Activated naive CD4-positive, alpha-beta T cell treated with anti-CD3 and anti-CD28 coated beads for 36 hours (primary cell): ENCODE measurements at places on chromosomes 5 and 9.
A peak's percentile ranks its signal among the peaks of the same experiment; 100 is the strongest.

DNA sequence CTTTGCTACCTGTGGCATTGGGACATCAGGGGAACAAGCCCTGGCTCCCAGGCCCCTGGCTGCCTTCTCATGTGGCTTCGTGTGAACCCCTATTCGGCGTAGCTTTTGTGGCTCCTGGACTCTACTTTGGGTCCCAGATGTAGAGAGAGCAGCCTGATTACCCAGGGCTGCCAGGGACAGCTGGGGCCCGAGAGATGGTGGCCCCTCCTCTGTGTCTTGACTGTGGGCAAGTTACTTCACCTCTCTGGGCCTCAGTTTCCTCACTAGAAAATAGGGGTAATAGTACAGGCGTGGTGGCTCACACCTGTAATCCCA lies 2.0 kb downstream of the PKN3 start:
- DNase-seq: no peak

DNA sequence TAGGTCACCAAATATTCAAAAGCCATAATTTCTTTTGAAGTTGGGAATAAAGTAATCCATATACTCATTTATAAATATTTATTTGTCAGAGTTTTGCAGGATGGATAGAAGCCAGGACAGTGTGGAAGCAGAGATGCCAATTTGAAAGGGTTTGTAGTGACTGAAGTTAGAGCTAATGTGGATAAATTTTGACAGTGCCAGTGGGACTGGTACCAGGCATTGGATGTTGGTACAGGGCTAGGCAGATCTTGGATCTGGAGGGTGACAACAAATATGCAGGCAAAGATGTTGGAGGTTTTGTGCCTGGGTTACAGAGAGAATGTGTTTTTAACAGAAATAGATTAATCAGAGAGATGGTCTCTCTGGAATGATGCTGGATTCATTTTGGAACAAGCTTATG lies 135.6 kb downstream of the DMRTA1 start:
- DNase-seq: no peak

GRCh38 chr5:9761706-9762105 lies 131.6 kb upstream of the TAS2R1 start:
- DNase-seq: no peak

DNA sequence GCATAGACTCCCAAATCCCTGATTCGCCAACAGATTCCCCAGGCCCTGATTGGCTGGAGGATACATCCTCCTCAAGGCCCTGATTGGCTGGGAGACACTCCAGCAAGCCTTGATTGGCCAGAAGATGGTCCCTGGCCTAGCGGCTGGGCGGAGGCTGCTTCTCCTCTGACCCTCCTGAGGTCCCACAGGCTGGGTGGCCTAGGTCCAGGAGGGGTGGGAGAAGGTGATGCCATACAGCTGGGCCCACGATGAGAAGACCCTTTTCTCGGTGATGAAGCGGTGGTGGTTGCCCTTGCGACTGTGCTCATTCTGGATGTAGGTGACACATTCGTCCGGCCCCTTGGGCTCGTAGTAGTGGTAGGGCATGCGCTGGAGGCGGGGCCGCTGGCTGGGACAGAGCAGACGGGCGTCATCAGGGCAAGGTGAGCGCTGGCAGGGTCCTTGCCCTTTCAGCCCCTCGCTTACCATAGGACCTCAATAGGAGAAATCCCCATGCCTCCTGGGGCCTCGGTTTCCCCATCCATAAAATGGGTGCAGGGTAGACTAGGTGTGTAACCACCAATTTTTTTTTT lies 9.0 kb upstream of the AK1 start:
- DNase-seq: no peak

GRCh38 chr5:165459232-165459631 lies 1953.8 kb downstream of the MAT2B start:
- DNase-seq: no peak

DNA sequence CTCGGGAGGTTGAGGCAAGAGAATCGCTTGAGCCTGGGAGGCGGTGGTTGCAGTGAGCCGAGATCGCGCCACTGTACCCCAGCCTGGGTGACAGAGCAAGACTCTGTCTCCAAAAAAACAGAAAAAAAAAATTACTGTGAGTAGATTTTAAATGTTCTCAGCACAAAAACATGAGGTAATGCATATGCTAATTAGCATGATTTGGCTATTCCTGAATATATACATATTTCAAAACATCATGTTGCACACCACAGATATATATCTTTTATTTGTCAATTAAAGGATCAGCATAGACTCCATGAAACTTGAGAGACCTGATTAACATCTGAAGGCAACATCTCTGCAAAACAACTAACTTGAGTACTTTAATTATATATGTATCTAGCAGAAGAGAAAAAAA lies 103.3 kb downstream of the THBS4 start:
- no peak for DNase-seq

DNA sequence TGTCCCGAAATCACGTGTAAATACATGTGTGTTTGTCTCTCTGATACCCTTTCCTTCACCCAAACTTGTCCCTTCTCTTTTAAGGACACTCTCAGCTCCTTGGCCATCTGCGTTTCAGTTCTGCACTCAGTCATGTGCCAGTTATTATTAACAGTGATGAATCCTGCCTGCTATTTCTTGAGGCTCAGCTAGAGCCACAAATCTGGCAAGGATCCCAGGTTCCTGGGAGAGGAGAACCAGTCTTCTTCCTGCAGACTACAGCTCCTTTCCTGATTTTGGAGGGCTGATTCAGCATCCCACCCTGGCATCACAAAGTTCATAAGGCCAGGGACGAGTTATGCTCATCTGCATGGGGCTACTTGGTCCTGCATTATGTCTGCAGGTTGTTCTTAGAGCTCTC lies 5.6 kb downstream of the MAMDC2 start:
- no peak for DNase-seq

GRCh38 chr5:124995421-124995820 lies 249.0 kb upstream of the ZNF608 start:
- DNase-seq: no peak

- no peak for DNase-seq
These were observed 82.6 kb upstream of the GAS1 start for GRCh38 chr9:87029905-87030304.

GRCh38 chr9:137095664-137096517 lies 9.1 kb downstream of the MAN1B1 start:
- DNase-seq: peak; percentile 95

- DNase-seq: peak; percentile 27
These were observed 57.4 kb upstream of the PRSS3 start for GRCh38 chr9:33737811-33738606.

GRCh38 chr9:113519426-113520108 lies 56.0 kb downstream of the RGS3 start:
- DNase-seq: no peak

GRCh38 chr9:130352081-130352480 lies 86.5 kb downstream of the HMCN2 start:
- DNase-seq: no peak

DNA sequence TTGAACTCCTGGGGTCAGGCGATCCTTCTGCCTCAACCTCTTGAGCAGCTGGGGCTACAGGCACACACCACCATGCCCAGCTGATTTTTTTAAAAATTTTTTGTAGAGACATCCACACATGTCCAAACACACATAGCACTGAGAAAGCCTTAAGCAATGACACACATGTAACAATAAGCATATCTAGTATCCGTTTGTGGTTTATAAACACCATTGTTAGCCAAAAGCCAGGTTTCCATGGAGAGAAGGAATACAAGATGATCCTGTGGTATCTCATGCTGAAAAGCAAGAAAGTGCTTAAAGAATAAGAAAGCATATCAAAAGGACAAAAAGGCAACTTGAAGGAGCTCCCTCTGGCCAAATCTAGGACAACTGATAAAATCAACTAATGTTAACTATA lies 29.7 kb upstream of the SLC1A3 start:
- no peak for DNase-seq

DNA sequence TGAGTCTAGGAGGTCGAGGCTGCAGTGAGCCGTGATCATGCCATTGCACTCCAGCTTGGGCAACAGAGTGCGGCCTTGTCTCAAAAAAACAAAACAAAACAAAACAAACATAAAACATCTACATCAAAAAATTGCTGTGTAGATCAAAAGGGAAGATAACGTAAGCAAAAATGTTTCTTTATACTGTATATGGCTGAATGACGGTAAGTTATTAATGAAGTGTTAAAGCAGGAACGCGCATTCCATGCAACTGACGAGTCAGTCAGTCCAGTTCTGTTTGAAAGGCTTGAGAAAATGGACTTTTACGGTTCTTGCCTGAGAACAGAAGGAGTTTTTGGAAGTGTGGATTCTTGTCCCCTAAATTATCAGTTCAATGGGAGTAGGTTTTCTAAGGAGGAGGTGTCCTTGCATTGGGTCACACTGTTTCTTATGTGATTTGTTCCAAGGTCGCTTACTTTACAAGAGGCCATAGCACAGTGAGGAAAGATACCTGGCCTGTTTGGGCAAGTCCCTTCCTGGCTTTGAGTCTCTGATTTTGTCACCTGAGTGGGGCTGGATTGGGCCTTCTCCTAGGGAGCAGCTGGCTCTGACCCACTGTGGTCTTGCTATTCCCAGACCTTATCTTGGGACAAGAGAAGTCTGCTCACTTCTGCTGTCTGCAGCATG lies 6.6 kb upstream of the PTGS1 start:
- DNase-seq: no peak

GRCh38 chr5:132828846-132829494 lies 1.5 kb downstream of the SHROOM1 start:
- DNase-seq: no peak

DNA sequence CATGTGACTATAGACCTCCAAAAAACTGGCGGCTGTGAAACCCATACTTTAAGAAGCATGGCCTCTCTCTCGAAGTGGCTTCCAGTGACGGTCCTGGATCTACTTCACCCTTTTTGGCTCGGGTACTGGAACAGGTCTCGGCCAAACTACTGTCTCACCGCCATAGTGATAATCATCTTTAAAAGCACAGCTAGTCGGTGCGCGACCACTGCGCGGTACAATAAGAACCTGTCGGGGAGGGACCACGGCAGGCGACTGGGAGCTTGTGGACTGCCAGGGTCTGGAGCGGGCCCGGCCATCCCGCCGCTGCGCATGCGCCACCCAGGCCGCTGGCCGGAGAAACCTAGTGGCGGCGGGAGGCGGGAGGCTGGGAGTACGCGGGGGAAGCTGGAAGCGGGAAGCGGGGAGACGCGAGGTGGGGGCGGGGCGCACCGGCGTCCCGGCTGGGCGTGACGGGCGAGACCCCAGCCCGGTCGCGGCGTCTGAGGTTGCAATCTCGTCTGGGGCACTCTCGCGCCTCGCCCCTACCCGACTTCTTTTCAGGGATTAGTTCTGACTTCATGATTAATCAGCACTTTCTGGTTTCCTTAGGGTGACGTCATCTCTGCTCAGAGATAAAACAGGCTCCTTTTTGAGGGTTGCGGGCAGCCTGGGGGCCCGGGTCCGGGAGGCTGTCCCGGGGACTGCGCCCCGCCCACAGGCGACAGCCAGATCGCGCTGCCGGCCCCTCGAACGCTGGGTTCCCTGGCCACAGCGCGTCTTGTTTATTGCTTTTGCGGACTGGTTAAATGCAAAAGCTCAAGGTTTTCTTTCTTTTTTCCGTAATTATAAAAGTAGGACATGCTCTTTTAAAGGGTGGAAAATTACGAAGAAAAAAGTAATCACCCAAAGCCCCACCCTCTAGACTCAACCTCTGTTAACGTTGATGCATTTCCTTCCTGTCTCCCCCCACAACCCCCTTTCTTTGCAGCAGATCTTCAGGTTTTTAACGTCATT lies 266.8 kb downstream of the CWC27 start:
- peak; percentile 80 for DNase-seq

DNA sequence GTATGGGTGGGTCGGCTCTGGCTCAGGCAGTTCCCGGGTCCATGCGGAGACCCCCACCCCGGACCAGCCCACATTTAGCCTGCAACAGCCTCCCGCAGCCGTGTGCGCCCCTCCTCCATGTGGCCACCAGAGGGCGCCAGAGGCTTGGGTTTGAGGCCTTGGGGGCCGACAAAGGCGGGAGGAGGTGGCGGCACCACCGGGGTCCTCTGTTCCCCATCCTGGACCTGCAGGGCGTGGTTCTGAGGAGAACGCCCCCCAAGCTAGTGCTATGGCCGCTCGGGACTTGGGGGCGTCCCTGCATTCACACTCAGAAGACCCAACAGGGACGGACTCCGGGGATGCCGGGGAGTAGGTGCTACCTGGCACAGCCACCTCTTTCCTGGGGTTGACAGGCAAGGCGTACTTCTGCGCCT lies 16.5 kb downstream of the ASS1 start:
- DNase-seq: peak; percentile 71

DNA sequence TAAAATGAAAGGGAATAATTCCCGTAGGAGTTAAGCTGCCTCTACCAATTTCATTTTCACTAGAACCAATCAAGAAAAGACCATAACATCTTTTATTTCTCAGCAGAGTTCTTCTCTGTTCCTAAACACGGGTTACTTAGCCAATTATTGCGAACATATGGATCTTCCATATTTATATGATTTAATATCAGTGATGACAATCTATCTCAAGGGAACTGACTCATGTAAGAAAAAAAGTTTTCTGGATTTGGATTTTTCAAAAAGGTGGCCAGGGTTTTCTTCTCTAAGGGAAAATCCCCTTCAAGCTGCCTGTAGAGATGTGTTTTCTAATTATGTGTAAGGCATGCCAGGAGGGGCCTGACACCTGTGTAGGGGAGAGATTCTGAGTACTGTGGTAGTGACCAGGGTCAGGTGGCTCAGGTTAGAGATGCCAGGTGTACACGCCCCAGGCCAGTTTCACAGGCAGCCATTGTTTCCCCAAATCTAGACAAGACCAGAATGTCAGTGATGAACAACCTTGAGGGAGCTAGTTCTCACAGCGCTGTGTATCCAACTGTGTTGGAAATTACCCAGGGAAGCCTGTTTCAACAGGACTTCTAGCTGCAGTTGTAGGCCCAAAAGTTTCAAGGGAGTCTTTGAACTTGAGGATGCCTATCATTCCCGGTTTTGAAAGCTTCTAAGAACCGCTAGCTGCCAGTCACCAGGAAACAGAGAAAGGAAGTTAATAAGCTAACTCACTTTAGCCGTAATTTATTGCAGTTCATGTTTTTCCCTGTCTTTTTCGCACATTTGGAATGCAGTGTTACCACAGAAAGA lies 572.5 kb upstream of the RGMB start:
- no peak for DNase-seq

- DNase-seq: no peak
These were observed 27.1 kb upstream of the F2R start for GRCh38 chr5:76688836-76689235.

DNA sequence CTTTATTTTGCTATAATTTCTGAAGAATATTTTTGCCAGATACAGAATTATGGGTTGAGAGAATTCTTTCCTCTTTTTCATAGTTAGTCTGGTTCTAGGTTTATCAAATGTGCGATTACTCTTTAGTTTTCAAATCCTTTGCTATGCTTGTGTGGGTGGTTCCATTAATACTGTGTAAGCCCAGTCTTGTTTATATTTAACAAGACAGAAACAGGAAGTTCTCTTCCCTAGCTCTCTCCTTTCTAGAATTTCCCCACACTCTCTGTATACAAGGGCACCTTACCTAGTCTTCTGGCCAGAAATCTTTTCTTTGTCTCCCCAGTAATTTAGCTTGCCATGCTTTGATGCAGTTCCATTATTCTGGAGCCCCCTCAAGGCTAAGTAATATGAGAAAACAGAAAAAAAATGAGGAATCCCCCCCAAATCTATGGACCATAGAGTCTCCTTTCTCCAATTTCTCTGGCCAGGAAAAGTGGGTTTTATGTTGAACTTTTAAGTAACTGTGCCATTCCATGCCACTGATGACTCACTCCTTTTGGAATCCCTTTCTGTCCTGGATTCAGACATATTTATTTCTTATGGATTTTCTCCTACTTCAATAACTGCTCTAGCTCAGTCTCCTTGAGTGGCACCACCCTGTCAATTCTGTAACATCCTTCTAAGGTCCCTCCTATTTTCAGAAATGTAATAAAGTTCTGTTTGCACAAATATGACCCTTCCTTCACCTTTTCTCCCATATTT lies 1714.1 kb downstream of the EFNA5 start:
- no peak for DNase-seq

GRCh38 chr9:123893831-123894460 lies 36.0 kb downstream of the DENND1A start:
- DNase-seq: no peak
